ENCODE measurements at places on chromosomes 3 and 15.

DNA sequence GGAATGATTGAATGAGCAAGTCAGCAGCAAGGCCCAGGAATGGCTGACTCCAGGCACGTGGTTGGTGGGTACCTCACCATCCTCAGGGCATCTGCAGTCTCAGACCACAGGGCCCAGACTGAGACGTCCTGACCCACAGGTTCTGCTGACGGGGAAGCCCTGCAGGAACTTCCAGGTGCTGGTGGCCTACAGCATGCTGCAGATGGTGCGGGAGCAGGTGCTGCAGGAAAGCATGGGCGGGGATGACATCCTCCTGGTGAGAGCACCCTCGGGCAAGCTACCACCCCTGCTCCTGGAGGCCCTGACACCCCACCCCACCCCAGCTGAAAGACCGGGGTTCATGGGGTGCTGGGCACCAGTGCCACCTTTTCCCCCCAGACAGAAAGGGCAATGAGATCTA lies 14.1 kb downstream of the TBC1D21 start:
- no peak for DNase-seq

GRCh38 chr3:41000471-41000870 lies 198.8 kb upstream of the CTNNB1 start:
- no peak for DNase-seq

- DNase-seq, result peak; percentile 32
Measured at GRCh38 chr15:67242708-67243111, 11.8 kb downstream of the AAGAB start.

GRCh38 chr3:46998121-46998851 lies 18.8 kb downstream of the NBEAL2 start:
- peak; percentile 70 for DNase-seq

- no peak for DNase-seq
Measured at GRCh38 chr3:32460031-32460749, 42.5 kb downstream of the CMTM6 start.

DNA sequence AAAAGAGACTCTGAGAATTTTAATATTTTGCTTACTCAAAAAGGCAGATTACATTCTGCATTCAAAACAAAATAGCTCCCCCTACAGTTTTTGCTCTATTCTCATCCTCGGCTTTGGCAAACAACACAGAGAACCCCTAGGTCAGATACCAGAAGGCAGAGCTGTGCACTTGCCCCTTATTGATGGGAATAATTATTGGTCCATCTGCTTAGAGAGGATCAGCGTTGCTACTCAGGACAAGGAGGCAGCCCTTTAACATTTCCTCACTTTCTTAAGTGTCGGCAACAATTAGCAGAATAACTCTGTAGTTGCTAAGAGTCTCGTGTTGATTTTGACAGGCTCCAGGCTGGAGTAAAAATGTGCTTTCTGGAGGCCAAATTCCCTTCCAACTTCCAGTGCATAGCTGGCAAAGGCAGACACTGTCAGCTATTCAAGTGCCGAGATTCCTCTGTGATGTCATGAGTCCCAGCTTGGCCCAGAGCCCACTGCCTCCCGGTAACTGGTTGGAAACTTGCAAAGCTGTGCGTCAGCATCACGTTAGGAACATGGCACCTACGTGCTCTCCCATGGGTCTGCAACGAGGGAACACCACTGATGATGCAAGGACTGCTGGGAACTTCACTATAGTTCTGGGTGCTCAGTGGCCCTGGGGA lies 482.7 kb upstream of the ADAMTS9 start:
- DNase-seq, result no peak

- no peak for DNase-seq
Measured at GRCh38 chr3:129881261-129881660, 12.2 kb downstream of the TMCC1 start.

- no peak for DNase-seq
Measured at GRCh38 chr3:30475038-30475808, 131.2 kb upstream of the TGFBR2 start.

DNA sequence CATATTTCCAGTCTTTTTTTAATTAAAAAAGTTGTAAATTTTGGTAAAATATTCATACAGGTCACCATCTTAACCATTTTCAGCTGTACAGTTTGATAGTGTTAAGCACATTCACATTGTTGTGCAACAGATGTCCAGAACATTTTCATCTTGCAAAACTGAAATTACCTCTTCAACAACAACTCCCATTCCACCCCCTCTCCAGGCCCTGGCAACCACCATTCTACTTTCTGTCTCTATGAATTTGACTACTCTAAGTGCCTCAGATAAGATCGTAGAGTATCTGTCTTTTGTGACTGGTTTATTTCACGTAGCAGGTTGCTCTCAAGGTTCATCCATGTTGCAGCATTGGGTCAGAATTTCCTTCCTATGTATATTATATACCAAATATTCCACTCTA lies 76.0 kb downstream of the SLCO3A1 start:
- no peak for DNase-seq

- DNase-seq, result no peak
Measured at GRCh38 chr3:100759950-100760349, 50.7 kb downstream of the TFG start.

DNA sequence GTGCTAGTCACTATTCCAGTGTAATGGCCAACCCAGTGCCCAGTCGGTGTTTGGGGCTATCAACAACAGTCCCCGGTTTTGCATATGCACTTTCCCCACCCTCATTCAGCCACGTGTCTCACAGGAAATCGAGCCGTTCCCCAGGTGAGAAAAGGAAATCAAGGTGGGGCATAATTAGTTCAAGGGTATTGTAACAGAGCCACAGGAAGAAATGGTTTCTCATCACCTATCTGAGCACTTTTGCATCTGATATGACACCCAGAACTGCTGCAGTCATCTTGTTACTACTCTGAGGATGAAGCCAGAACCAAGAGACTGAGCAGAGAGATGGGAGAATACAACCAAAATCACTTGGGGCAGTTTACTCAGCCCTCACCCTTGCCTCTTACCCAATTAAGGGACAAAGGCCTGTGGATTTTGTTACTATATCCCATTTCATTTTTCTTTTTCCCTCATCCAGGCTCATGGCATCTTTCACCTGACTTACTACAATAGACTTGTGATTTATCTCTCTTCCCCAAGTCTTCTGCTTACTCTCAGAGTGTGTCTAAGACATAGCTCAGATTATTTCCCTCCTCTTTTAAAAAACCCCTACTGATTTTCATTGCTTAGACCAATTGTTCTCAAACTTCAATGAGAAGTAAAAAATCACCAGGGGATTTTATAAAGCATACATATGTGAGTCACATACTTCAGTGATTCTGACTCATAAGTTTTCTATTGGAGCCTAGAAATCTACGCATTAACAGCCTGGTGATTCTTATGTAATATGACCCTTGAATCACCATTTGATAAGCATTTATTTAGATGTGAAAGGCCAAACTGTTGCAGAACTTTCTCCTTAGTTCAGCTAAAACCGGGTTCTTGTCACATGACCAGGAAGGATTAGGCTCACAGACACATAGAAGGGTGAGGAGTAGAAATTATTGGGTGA lies 40.5 kb downstream of the TRAT1 start:
- peak; percentile 9 for DNase-seq

DNA sequence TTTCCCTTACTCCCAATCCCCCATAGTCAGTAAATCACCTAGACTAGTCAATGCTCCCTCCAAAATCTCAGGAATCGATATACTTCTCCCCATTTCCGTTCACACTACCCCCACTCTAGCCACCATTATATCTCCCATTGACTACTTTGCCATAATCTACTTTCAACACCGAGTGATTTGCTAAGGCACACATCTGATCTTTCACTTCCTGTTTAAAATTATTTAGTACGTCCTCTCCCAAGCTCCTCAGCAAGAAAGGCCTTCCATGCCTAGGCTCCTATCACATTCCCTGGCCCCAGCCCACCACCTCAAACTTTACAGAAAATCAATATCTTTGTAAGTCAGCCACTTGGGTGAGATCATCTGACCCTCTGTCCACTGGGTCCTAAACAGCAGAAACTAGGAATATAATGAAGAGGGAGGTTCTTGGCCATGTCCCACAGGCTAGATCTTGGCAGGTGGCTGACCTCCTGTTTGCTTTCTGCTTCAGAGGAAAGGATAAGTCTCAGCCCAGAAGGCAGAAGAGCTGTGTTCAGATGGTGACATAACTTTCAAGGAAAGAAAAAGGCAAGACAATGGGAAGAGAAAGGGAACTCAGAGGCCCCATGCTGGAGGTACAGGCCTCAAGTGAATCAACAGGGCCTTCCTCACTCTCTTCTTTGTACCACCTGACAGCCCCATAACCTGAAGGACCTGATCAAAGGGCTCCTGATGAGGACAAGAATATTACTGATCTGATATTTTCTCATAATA lies 103.0 kb downstream of the RPL22L1 start:
- DNase-seq, result no peak

GRCh38 chr3:25870452-25870851 lies 80.6 kb downstream of the OXSM start:
- DNase-seq, result peak; percentile 15

DNA sequence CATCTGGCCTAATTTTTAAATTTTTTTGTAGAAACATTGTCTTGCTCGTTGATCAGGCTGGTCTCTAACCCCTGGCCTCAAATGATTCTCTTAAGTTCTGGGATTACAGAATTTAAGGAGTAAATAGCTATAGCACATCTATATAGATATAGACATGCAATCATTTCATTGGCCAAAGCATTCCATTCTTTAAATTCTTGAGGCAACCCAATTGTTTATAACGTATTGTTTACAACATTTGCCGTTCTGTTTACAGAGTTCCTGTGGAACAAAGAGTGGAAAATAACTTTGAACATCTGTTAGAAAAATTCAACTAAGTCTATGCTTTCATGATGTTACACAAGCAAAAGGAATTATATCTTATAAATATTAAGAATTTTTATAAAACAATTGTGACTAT lies 205.2 kb upstream of the ROBO2 start:
- DNase-seq, result no peak

DNA sequence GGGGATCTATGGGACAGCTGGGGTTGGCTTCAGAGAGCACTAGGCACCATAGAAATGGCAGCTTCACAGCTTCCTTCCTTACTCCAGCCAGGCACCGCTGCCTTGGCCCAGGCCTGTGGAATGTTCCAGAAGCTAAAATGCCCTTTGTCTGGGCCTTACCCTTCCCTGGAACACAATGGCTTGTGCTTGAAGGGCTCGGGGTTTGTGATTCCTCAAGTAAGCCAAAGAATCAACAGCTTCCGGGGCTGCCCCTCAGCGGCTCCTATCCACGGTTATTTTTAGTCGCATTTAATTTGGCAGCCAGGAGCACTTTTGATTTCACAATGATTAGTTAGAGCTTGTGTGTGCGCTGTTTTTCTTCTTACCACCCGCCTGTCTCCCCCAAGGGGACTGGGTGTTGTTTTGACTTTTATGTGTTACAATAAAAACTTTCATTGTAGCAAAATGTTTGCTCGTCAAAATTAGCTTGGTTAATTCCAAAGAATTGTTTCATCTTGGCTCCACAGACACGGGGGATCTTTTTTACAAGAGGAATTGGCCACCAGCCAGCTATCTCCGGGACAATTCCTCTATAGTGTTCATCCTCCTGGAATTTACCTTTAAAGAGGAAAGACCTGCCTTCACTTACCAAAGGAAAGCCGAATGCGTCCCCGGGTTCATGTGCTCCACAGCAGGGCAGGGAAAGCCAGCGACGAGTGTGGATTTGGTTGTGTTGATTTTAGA lies 73.8 kb downstream of the TLE3 start:
- DNase-seq, result no peak

DNA sequence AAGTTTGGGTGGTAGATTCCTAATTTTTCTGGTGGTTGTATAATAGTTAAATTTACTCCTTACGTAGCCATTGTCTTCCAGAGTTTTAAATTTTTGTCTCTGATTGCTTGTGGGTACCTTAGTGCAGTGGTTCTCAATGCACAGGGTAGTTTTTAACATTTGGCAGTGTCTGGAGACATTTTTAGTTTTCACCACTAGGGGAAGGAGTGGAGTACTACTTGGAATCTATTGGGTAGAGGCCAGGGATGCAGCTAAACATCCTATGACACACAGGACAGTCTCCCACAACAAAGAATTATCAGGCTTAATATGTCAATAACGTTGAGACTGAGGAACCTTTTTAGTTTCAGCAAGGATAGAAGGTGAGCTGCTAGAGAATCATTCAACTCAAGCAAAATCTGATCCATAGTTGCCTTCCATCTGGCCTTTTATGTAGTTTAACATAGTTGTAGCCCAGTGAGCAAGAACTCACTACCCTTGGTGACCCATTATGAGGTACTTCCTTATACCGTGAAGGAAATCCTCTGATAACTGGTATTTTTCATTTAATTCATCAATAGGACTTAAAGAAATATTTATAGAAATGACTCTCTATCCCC lies 8.6 kb upstream of the STX19 start:
- DNase-seq, result peak; percentile 27

- no peak for DNase-seq
Measured at GRCh38 chr3:113147681-113148261, 63.6 kb upstream of the BOC start.

- DNase-seq, result peak; percentile 86
Measured at GRCh38 chr3:23797491-23797890, 8.3 kb upstream of the UBE2E1 start.

DNA sequence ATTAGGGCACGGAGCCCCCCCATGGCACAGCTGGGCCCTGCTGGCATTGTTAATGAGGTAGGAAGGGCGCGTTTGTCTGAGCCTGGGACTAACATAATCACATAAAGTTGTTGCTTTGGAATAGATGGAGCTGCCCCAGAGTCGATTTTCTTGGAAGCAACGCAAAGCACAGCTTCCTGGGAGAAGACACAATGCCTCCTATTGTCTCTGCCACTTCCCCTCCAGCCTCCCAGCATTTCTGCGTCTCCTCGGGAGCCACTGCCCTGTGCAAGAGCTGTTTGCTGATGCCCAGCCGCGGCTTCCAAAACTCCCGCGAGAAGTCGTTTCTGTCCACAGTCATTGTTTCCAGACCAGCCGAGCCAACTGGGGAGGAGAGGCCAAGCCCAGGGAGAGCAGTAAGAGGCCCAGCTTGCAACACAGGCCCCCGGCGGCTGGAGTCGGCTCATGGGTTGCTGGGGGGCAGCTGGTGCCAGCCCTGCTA lies 18.1 kb upstream of the ALDH1A3 start:
- DNase-seq, result no peak

DNA sequence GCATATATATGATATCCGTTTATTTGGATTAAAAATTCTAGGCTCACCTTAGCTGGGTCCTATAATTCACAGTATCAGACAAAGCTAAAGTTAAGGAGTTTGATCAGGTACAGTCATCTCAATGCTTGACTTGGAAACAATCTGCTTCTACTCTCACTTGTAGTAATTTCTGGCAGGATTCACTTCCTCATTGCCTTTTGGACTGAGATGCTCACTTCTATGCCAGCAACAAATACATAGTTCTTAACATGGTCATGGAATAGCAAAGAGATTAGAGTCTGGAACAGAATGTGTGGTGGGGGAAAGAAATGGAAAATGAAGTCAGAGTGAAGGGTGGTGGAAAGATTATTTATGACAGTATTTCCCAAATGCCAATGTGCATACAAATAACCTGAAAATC lies 693.6 kb downstream of the CADM2 start:
- no peak for DNase-seq

DNA sequence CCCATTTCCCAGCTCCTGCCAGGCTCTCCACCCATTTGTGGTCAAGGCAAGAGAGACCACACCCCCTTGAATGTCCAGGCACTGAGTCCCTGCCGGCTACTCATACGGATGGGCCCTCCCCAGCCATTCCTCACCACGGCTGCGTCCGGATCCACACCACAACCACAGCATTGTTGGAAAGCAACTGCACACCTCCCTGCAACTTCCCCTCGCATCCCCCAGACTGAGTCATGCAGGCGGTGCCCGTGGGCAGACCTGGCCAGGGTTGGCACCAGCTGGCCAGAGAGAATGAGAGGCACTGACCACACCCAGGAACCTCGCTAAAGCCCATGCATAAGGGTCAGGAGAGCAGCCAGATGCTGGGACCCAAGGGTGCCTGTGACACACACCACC lies 30.5 kb downstream of the LOXL1 start:
- peak; percentile 39 for DNase-seq
